ENCODE measurements at places on chromosomes 11 and 22.

DNA sequence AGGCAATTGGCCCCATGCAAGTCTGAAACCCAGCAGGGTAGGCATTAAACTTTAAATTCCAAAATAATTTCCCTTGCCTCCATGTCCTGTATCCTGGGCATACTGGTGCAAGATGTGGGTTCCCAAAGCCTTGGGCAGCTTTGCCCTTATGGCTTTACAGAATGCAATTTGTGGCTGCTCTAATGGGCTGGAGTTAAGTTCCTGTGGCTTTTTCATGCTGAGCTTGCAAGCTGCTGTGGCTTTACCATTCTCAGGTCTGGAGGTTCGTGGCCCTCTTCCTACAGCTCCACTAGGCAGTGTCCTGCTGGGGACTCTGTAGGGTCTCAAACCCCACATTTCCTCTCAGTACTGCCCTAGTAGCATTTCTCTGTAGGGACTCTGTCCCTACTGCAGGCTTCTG is 15.0 kb upstream of the BIRC3 start:
- no peak for DNase-seq

GRCh38 chr22:49469896-49470740 is 357.6 kb downstream of the BRD1 start:
- peak; percentile 1 for DNase-seq

DNA sequence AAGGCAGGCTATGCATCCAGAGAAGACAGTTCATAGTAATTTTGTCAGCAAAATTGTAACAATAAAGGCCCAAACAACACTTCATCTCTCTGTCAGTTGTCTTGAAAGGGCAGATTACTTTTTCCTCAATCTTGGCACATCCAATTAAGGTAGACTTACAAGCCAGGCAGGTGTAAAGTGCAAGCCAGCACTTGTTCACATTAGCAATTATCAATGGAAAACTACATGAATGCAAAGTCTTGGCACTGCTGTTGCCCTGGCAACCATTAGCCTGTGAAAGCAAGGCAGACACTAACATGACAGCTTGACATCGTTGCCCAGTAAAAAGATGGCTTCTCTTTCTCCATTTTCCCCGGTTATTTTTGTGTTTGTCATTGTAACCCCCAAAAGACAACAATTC is 677.2 kb upstream of the TENM4 start:
- DNase-seq = no peak

DNA sequence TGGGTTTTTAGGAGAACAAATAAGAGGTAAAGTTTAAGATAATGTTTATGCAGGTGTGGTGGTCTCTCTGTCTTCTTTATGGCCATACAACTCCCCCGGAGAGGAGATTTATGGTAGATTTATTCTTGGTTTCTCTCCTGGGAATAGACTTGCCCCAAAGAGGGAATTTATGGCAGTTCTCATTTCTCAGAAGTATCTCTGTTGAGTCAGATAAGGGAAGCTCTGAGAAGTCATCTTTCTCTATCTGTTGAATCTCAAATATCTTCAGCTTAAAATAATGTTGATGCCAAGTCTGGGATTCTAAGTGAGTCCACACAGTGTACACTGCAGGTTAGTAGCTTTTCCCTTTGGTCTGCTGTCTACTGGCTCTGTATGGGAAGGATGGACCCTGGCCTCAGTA is 276.4 kb upstream of the PLET1 start:
- no peak for DNase-seq

- DNase-seq = no peak
Measured at GRCh38 chr22:49677495-49677889, 150.2 kb downstream of the BRD1 start.

All from GM23338 (cell line).